ENCODE measurements at places on chromosomes 7 and 10.

DNA sequence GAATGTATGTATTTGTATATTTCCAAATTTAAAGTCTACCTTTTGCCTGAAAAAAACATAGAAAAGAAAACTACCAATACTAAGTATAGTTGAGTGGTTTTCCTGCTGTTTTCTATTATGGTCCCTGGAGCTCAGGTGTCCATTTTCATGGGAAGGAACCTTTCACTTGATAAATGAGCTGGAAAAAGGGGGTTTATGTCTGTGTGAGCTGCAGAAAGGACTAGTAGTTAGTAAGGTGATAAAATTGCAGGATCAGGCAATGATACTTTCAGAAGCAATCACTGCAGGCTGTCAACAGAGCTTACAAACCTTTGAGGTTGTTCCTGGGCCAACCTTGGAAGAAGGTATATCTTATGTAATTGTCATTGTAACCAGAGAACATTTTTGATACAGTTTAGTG lies 48.0 kb downstream of the ST7 start:
- no peak for DNase-seq

DNA sequence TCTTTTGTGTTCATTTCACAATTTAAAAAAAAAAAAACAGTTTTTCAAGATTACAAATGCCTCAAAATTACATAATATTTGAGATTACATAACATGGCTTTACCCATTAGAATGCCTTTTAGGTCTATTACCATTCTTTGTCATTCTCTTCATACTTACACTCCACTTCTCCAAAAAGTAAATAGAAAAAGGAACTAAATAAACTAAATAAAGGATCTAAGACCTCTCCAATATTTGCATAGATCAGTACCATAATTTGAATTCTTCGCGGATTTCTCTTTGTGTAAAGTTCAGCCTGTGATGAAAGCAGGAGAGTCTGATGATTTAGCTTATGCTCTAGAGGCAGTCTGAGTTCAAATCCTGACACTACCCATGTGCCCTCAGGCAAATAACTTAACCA lies 56.4 kb upstream of the C1GALT1 start:
- no peak for DNase-seq

- no peak for DNase-seq
These were observed 291.8 kb downstream of the TCERG1L start for GRCh38 chr10:131019696-131020095.

- no peak for DNase-seq
These were observed 305.6 kb downstream of the ARL4A start for GRCh38 chr7:12993025-12993424.

DNA sequence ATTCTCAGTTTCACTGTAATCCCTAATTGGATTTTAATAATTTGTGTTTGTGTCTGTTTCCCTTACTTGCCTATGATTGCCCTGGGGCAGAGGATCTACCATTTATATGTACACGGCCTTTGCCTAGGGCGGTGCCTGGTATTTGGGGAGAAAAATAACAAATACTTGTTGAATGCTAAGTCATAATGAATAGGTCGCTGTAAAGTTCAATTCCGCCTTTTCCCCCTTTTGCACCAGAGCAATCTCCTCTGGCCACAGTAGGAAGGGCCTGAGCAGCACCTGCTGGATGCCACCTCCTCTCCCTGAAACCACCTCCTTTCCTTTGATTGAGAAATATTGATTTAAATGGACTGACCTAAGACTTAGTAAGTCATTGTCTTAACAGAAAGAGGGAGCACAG lies 70.2 kb downstream of the RHOBTB1 start:
- no peak for DNase-seq

GRCh38 chr7:151433721-151434400 lies 6.1 kb downstream of the CRYGN start:
- DNase-seq: no peak

DNA sequence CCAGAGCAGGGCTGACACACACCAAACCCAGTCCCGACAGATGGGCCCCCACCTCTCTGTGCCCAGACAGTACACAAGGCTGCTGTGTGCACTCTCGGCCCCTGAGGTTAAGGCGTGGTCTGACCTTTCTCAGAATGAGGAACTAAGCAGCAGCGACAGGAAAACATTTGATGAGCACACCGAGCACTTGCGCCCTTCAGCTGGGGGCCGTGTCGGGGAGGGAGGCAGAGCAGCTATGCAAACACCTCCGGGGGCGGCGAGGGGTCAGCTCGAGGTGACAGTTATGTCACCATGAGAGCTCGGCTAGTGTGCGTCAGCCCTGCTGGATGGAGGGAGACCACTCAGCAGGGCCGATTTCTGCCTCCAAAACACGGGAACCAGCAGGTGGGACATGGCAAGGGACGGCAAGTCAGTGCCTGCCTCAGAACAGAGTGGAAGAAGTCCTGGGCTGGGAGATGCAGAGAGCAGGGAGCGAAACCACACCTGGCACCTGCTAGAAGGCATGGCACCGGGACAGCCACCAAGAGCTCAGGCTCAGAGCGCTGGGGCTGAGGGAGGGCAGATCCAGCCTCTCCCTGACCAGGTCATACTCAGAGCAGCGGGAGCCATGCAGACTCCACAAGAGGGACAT lies 57.4 kb downstream of the CHST15 start:
- DNase-seq: no peak

GRCh38 chr10:21174715-21175495 lies 277.8 kb upstream of the NEBL start:
- DNase-seq: peak; percentile 48

- DNase-seq: no peak
These were observed 38.9 kb upstream of the XPNPEP1 start for GRCh38 chr10:109962247-109962646.

DNA sequence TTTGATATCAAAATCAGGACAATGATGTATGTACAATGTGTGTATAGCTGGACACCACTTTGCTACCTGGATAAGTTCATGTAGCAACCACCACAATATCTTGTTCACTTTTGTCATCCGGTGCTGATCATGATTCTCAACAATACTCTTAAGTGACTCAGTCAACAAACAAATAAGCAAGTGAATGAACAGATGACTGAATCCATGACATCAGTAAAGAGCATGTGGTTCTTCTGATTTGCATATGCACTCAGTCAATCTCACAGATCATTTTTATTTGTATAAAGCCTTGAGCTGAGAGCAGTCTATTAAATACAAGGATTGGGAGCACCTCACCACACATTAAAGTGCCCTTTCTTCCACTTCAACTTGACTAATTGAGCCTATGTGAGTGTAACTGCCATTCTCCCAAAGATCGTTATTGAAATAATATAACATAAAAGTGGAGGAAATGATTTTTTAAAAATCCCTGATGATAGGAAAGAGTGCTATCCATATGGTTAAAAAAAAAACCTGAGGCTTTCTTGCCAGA lies 69.5 kb downstream of the NPSR1 start:
- no peak for DNase-seq

DNA sequence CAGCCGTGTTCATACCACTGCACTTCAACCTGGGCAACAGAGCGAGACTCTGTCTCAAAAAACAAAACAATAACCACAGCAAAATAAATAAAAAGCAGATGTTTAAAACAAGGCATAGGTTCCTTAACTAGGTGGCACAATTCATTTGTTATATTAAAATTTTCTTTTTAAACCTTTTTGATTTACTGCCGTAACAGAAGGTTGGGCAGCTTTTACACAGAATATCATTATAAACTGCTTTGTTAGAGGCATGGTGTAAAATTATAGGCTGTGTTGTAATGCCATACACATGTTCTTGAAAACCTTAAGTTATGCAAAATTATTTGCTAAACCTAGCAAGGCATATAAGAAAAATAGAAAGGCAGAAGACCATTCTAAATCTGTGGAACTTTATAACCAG lies 84.4 kb downstream of the MKLN1 start:
- DNase-seq: no peak

DNA sequence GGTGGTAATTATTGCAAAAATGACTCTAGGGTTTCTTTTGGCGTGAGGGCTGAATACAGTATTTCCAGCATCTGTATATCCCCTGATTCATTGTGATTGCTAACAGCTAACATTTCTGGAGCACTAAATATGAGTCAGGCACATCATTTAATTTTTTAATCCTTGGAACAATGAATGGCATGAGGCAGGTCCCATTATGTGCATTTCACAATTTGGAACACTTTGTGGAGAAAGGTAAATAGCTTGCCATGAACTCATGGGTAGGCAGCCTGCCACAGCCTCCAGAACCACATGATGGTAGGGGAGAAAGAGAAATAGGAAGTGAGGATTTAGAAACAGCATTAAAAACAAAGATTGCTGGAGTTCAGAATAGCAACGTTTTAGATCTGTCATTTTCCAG lies 1.7 kb downstream of the NPTX2 start:
- DNase-seq: peak; percentile 6

- no peak for DNase-seq
These were observed 16.2 kb upstream of the MRC1 start for GRCh38 chr10:17792991-17793390.

GRCh38 chr10:133196936-133197758 lies 32.9 kb upstream of the UTF1 start:
- no peak for DNase-seq

- DNase-seq: no peak
These were observed 189.5 kb upstream of the MINDY3 start for GRCh38 chr10:16049782-16050181.

- DNase-seq: no peak
These were observed 18.0 kb upstream of the SFMBT2 start for GRCh38 chr10:7428673-7429350.

- DNase-seq: peak; percentile 28
These were observed 1276.3 kb upstream of the AUTS2 start for GRCh38 chr7:68321776-68322496.

- DNase-seq: no peak
These were observed 39.5 kb upstream of the GJD4 start for GRCh38 chr10:35565602-35566081.

GRCh38 chr10:91105269-91105668 lies 115.2 kb upstream of the PCGF5 start:
- DNase-seq: no peak

DNA sequence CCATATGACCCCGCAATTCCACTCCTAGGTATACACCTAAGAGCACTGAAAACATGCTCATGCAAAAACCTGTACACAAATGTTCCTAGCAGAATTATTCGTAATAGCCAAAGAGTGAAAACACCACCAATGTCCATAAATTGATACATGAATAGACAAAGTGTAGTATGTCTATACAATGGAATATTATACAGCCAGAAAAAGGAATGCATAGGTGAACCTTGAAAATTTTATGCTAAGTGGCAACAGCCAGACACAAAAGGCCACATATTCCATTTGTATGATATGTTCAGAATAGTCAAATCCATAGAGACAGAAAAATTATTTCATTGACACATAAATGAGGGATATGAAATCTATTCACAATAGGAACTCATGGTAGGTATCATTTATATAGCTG lies 81.0 kb upstream of the NOBOX start:
- DNase-seq: no peak

DNA sequence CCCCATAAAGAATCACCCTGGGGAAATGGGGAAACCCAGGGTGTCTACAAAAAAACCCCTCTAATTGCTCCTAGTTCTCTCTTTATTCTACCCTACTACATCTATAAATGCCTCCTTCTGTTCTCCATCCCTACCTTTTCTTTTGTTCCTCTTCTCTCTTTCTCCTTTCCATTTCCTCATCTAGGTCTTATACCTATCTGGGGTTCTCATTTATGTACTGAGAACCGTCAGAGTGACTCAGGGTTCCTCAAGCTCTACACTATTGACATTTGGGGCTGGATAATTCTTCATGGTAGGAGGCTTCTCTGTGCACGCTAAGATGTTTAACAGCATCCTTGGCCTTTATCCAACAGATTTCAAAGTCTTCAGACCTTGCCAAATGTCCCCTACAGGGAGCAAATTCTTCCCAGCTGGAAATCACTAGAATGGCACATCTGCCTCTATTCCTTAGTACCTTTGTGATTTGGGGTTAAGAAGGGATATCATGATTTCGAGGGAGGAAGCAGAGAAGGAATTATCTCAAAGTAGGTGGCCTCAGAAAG lies 137.4 kb upstream of the PTN start:
- DNase-seq: no peak

DNA sequence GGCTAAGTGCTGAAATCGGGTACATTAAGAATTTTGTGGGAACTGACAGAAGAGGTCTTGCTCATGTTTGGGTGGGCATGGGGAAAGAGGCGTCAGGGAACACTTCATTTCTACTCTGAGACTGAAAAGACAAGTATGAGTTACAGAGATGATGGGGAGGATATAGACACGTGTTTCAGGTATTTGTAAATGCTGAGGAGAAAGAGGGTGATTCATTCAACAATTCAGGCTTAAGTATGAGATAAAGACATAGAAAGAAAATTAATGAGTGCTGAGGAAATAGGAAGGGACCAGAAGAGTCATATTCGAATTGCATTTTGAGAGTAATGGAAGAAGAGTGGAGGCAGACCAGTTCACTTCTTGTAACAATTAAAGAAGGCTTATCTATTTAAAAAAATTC lies 143.6 kb downstream of the HBP1 start:
- DNase-seq: peak; percentile 8

GRCh38 chr7:105295596-105296352 lies 92.9 kb downstream of the SRPK2 start:
- no peak for DNase-seq

GRCh38 chr10:32077896-32078485 lies 21.8 kb upstream of the KIF5B start:
- peak; percentile 68 for DNase-seq

DNA sequence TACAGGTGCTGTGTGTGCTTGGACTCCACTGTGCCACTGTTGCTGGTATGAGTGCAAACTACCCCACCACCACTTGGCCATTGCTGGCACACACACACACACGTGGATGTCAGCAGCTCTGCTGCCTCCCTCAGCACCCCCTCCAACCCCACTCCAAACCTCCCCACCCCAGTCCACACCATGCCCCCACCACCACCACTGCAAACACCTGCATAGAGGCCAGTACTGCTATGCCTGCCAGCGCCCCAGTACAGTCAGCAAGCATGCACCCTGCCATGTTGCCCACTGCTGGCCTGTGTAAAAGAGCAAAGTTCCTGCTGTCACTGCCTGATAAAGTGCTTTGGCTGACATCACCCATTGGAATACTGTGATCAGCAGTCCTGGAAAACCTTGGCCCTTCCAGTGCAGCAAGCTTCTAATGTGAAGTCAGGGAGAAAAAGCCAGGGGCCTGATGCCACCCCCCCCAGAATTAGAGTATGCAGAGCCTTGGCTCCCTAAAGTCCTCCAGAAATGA lies 519.2 kb upstream of the PCDH15 start:
- DNase-seq: no peak

- DNase-seq: no peak
These were observed 771.1 kb downstream of the GATA3 start for GRCh38 chr10:8825611-8826010.

GRCh38 chr10:73773152-73773879 lies 8.5 kb upstream of the CHCHD1 start:
- no peak for DNase-seq

- DNase-seq: no peak
These were observed 515 bp downstream of the TBX20 start for GRCh38 chr7:35253460-35253709.
